ENCODE measurements at places on chromosomes 12 and 14.

DNA sequence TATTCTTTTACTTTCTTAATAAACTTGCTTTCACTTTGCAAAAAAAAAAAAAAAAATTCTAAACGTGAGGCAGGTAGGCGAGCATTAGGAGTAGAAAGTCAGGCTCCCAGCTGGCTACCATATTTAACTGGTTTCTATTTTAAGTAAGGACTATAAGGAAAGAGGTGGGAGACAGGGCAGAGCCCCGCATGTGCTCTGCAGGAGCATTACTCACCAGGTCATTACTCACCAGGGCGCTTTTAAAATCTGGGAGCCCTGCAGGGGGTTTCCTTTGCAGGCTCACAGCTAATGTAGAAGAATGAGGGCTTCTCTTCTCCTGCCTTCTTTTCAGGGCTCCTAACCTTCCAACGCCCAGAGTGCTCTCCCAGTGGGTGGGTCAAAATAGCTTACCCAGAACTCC, 14.0 kb upstream of the DPF3 start:
- DNase-seq = no peak

GRCh38 chr12:3000548-3001275, 41.5 kb downstream of the TEAD4 start:
- DNase-seq = no peak

DNA sequence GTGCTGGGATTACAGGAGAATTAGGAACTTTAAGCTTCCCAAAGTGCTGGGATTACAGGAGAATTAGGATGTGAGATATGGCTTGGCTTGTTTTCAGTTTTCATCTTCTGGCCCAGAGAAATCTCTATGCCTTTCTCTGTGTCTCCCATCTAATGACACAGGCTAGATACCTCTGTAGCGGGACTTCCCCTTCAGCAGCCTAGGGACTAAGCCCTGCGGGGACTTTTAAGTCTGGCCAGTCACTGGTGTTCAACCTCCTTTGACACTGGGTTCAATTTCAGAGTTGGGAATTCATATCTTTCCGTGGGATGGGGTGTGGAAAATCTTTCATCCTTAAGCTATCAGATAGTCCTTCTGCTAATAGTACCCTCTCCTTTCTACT, 6.2 kb downstream of the RFC5 start:
- no peak for DNase-seq

DNA sequence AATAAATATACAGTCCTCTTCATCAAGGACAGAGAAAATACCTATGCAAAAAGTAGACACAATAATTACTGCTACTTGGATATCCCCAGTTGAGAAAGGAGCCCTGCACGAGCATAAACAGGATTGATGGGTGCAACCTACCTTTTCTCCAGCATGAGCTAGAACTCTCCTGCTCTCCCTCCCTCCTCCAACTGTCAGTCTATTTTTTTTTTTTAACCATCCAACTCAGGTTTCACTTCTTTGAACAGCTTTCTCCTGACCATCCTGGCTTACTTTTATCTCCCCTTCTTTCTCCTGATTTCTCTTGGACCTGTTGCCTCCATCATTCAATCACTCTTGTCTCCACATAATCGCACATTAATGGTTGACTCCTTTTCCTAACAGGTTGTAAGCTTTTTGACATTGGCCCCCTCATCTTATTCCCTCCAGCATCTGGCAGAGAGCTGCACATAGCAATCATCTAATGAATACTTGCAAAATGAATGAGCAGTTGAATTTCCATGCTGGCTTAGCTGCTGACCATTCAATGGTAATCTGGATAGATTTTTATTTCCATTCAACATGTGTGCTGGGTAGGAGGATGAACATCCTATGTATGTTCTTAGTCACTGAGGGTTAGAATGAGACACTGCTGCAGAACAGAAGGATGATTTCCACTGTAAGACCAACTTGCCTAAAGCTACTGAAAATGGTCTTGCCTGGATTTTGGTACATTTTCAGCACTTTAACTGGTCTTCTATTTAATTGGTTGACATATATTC, 24.4 kb downstream of the MYBPC1 start:
- DNase-seq = no peak

- no peak for DNase-seq
These were observed 354.8 kb upstream of the TMEM132C start for GRCh38 chr12:127912035-127912665.

DNA sequence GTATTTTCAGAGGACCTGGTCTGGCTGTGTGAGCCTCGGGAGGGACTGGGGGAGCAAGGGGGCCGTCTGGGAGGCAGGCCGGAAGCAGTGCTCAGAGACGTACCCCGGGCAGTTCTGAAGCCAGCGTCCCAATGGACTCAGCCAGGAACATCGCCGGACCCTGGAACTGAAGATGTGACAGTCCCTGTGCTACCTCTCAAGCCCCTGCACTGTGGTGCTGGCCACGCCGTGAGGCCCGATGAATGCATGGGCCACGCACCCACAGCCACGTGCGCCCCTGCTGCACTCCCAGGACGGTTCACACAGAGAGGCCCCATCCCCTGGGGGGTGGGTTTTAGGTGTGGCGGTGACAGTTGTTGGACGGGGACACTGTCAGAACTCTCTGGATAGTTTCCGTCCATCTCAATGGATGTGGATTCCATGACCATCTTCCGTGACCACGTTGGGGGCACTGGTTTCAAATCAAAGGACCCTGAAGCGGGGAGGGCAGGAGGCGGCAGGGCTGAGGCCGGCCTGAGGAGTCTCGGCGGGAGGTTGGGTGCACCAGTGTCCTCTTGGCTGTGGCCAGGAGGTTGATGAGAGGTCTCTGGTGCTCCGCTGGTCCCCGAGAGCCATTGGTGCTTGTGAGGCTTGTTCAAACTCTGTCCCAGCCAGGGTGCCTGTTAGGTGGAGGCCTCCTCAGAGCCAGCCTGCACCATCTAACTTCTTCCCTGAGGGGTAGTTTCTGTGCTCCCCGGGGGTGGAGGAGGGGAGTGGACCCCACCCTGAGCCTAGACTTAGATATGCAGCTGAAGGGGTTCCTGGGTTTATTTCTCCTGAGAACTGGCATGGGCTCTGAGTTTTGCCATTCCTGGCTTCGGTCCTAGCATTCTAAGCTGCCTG, 36.3 kb upstream of the TSPAN9 start:
- DNase-seq = no peak

DNA sequence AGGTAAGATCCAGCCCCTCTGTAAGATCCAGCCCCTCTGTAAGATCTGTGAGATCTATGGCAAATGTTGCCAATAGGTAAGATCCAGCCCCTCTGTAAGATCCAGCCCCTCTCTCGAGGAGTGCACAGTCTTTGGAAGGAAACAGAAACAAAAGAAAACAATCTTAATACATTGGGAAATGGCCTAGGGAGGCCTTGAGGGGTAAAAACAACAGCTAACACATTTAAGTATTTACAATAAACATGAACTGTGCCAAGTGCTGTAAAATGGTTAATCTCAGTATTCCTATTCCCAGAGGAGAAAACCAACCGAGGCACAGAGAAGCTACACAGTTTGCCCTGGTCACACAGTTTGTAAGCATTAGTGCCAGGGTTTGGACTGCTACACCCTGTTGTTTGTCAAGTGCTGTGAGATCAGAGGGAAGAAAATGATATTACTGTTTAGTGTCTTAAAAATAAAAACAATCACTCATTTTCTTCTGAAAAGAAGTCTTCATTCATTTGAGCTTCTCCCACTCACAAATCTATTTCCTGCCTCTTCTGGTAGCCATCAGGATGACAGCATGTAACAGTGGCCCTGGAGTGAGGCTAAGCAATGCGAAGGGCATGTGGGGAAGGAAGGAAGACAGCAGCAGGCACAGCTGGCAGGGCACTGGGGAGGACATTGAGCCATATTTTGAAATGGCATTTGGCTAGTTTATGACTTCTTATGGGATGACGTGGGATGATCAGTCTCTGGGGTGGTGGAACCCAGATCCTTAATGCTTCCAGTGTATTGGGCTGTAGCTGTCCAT, 118.7 kb upstream of the PTPRQ start:
- DNase-seq = no peak

GRCh38 chr14:90388982-90389381, 7.8 kb upstream of the CALM1 start:
- no peak for DNase-seq

- no peak for DNase-seq
These were observed 4.3 kb downstream of the MFAP5 start for GRCh38 chr12:8658346-8658745.

GRCh38 chr14:78029601-78030372, 140.4 kb upstream of the NRXN3 start:
- DNase-seq = peak; percentile 66

All from NCI-H1436 (cell line).